Fibroblast of upper back skin (primary cell): ENCODE measurements at places on chromosomes 16 and 17.
A peak's percentile ranks its signal among the peaks of the same experiment; 100 is the strongest.

DNA sequence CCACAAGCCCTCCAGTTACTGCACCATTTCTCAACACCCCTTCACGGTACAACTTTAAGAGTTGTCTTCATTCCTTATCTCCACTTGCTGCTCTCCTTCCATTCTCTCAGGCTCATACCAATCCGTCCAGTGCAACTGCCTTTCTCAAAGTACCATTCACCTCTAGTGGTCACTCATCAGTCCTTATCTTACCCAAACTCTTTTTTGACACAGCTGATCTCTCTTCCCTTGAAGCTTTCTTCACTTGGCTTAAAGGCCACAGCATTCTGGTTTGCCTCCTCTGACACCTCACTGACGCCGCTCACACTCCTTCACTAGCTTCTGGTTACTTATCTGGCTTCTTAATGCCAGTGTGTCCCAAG lies 24.9 kb downstream of the UBE2G1 start:
- no peak for DNase-seq

DNA sequence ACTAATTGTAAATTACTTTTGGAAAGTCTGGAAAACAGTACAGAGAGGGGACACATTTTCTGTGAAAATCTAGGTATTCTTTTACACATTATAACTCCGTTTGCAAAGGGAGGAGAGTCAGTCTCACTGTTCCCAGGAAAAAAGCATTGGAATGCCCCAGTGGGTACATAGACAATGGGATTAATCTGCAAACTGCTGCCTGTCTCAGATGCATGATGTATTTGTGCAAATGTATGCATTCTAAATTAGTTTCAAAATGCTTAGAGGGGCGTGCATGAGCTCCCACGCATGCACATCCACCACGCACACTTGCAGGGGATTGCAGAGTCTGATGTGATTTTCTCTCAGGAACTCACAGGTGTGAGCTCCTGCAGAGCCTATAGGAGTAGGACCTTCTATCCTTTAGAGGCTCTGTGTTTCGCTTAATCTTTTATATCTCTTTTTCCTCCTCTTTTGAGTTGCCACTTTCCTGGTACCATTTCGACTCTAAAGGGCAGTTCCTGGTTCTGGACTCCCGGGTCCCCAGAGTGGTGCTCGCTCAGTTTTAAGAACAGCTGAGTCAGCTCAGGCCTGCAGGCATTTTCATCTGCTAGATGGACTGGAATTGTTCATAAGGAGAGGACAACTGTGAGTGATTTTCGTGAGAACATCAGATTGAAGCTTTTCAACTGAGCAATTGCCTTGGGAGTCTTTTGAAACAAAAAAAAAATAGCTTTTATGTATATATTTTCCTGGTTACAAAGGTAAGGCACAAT lies 1.1 kb downstream of the BCO1 start:
- DNase-seq: no peak

DNA sequence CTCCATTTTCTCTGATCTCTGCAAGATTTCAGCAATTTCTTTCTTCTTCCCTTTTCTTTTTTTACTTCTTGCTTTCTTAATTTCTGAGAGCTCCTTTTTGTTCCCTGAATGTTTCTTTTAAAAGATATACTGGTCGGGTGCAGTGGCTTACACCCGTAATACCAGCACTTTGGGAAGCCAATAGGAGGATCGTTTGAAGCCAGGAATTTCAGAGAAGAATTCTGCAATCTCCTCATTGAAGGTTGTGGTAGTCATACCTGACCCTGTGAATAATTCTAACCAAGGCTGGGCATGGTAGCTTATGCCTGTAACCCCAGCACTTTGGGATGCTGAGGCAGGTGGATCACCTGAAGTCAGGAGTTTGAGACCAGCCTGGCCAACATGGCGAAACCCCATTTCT lies 15.6 kb upstream of the ABCC1 start:
- DNase-seq: no peak

- DNase-seq: no peak
Observed at GRCh38 chr16:23950291-23950894, 114.6 kb downstream of the PRKCB start.

- DNase-seq: peak; percentile 22
Observed at GRCh38 chr17:36705874-36706731, 104.7 kb downstream of the MRM1 start.

- no peak for DNase-seq
Observed at GRCh38 chr17:38327936-38328335, 15.8 kb downstream of the GPR179 start.

GRCh38 chr16:21684199-21684598 lies 20.4 kb downstream of the OTOA start:
- no peak for DNase-seq

DNA sequence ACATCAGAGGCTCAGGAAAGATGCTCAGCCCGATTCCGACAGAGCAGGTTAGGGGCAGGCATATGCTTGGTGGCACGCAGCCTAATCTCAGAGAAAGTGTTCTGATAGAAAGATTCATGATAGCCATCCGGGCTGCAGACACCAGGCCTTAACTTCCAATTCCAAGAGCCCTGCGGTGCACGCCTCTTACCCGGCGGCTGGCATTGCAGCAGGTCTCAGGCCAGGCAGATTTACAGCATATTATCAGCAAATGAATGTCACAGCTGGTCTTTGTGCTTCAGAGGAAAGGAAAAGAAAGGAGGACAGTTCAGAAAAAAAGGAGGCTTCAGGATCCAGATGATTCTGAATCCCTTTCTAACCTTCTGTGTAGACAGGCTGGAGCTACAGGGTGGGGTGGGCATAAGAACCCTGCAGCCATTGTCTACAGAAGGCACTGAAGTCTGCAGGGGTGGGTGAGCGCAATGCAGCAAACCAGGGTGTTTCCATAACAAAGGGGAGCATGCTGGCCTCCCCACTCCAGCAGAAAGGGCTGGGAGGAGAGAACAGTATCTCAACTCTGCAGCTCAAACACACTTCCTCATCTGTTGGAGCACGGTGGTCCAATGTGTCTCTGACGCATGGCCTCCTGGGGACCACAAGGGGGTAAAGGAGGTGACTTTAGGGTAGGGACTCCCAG lies 277.4 kb upstream of the XYLT1 start:
- no peak for DNase-seq

DNA sequence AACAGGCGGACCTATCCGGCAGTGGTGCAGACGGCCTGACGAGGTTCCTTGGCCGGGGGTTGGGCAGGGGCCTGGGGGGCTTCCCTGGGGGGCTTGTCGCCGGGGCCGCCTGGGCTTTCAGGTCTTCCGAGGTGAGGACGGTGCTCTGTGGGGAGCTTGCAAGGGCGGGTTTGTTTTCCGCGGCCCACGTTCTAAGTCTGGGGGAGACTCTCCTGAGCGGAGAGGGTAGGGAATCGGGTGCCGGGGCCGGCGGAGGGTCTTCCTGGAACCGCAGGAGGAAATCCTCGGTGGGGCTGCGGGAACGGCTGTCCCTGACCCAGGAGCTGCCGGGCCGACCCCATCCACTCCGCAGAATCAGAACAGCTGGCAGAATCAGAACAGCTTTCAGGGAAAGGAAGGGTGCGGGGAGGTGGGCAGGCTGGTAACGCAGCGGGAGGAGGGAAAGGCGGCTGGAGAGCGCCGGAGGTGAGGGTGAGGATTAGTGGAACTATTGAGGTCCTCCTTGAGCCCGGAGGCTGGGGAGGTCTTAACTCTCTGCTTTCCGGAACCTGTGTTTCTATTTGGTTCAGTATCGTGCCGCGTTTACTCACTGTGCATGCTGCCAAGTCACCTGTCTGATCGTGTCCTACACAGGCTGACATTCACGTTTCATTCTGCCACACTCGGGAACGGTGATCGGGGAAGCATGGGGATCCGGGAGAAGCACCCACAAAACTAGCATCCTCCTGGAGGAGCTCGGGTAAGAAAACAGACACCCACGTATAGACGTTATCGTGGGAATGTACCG lies 28.9 kb downstream of the CPSF4L start:
- DNase-seq: peak; percentile 7

GRCh38 chr16:1825381-1825863 lies 1.2 kb downstream of the HAGH start:
- no peak for DNase-seq

- no peak for DNase-seq
Observed at GRCh38 chr17:46202424-46202823, 9.2 kb upstream of the KANSL1 start.
